Stimulated activated CD8-positive, alpha-beta memory T cell treated with anti-CD3 and anti-CD28 coated beads, Interleukin-7, amount 100 ng/mL, for 48 hours (primary cell): ENCODE measurements at places on chromosomes 12 and 14.

GRCh38 chr12:46915836-46916235 lies 90.0 kb upstream of the SLC38A4 start:
- DNase-seq, result no peak

- no peak for DNase-seq
Observed at GRCh38 chr12:5921966-5922899, 22.8 kb downstream of the ANO2 start.

- DNase-seq, result no peak
Observed at GRCh38 chr12:27279826-27280225, 35.7 kb downstream of the STK38L start.

DNA sequence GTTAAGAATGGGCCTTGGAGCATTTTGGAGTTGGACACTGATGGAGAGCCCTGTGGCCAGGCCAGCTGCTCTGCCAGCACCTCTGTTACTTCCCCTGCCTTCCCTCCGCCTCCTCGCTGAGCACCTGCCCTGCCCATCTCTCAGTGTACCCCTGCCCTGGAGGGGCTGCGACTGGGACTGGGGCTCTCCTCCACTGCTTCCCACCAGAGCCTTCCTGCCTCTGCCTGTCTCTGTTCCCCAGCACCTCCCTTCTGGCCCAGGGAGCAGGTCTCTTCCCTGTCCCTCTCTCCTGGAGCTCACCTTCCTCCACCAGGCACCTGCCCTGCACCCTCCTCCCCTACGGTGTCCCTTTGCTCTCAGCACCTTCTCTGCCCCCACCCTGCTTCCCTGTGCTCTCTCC lies 62.1 kb downstream of the WDR20 start:
- no peak for DNase-seq

GRCh38 chr14:75515629-75515996 lies 6.7 kb upstream of the BATF start:
- no peak for DNase-seq

GRCh38 chr14:57352396-57353170 lies 37.8 kb upstream of the NAA30 start:
- DNase-seq, result no peak

DNA sequence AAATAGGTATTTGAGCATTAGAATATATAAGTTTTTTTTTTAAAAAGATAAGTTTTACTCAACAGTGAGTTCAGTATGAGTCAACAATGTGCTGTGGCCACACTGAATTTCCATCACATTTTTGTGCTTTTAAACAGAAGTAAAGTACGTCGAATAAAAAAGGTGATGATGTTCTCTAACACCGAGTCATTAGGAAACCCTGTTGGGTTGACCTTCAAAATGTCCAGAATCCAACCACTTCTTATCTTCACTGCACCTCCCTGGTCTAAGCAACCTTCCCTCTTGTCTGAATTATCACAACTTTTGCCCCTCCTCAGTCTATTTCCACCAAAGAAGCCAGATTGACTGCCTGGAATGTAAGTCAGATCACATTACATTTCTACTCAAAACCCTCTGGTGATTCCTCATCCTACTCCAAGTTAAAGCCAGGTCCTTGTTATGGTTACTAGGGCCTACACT lies 43.0 kb upstream of the SYCP3 start:
- no peak for DNase-seq

GRCh38 chr12:39483597-39483996 lies 40.7 kb upstream of the KIF21A start:
- DNase-seq, result no peak

GRCh38 chr12:129351481-129351880 lies 498.2 kb downstream of the GLT1D1 start:
- no peak for DNase-seq

GRCh38 chr12:121061831-121062230 lies 22.8 kb upstream of the OASL start:
- no peak for DNase-seq

- no peak for DNase-seq
Observed at GRCh38 chr14:29927376-29928116, at the start of gene PRKD1. PRKD1 (minus strand) TSS chr14:29927847.

- DNase-seq, result no peak
Observed at GRCh38 chr12:66665435-66665985, 13.4 kb downstream of the GRIP1 start.

DNA sequence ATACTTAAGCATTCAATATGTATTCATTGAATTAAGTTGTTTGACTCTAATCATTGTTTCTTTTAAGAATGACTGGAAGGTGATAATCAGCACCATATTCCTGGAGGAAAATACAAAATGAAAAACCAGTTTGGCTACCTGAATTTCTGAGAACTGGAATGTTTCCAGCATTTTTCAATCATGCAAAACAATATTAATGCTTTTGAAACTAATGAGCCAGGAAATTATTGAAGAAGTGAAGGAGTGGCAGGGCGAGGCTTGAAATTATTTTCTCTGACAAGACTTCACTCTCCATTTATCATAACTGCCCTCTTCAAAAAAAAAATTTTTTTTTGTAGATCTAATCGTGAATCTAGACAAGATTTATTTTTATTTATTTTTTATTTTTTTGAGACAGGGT lies 19.0 kb downstream of the TMEM19 start:
- DNase-seq, result no peak

DNA sequence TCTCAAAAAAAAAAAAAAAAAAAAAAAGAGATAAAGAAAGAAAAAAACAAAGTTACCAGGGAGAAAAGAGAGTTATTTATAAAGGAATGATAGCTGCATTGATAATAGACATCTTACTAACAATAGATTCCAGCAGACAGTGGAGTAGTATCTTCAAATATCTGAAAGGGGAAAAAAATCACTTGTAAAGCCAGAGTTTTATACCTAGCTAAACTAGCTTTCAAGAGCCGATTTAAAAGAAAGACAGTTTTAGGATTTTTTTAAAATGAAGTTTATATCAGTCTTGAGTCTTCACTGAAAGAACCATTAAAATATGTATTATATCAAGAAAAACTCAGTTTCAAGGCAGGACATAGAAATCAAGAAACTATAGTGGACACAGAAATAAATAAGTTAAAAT lies 262.4 kb downstream of the ZFP36L1 start:
- DNase-seq, result no peak

DNA sequence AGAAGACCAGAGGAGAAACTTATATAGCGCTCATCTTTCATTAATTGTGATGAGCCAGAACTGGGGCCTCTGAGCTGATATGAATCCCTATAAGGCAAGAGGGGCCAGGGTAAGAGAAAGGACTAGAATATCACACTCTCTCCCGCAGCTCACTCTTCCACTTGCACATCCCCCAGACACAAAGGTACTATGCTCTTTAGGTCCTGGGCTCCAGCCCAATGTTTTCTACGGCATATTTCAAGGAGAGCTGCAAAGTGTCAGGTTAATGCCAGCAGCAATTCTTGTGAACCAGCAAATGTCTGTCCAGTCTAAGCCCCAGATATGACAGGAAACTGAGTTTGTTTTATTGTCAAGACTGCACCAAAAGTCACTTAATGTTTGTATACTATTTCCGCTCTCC lies 29.4 kb downstream of the PPP2R5E start:
- no peak for DNase-seq

DNA sequence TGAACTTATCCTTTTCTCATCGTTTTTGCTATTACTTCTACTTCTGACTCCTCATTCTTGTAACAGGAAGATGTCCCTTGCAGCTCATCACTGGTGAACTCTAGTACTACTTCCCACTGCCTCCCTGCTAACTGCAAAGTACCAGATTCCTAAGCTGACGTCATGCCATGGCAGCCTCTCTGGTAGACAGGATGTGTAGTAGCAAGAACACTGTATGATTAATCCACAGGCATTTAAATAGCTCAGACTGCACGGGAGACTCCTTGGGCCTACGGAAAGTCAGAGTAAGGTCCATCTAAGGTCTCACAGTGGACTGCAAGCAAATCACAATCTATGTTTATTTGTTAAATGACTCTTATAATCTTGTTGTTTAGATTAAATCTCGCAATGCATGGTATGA lies 43.5 kb downstream of the DNAI7 start:
- no peak for DNase-seq

DNA sequence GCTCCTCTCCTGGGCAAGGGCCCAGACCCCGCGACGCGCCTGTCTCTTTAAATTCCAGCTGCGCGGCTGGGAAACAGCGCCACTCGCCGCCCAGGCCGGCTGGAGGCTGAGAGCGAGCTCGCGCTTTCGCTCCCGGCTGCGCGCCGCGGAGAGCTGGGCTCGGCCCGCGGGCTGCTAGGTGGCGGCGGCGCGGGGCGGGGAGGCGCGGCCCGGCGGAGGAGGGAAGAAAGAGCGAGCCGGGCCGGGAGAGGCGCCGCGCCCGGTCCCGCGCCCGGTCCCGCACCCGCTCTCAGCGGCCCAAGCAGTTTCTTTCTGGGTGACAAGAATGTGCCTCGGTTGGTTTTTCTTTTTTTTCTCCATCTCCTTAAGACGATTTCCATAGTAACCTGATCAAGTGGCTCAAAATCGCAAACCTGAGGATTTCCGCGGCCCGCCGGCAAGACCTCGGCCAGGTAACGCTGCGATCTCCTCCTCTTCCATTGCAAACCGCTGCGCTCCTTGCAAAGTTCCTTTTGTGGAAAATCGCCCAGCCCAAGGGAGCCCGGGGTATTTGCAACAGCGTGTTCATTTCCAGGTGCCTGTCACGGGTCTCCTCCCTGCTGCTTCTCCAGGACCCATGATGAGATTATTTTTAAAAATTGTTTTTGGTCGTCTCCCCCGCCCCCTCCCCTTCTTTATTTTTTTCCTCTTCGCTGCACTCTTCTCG lies 259.5 kb upstream of the E2F7 start:
- DNase-seq, result no peak

- DNase-seq, result no peak
Observed at GRCh38 chr14:105582639-105583038, 56.3 kb downstream of the TMEM121 start.

DNA sequence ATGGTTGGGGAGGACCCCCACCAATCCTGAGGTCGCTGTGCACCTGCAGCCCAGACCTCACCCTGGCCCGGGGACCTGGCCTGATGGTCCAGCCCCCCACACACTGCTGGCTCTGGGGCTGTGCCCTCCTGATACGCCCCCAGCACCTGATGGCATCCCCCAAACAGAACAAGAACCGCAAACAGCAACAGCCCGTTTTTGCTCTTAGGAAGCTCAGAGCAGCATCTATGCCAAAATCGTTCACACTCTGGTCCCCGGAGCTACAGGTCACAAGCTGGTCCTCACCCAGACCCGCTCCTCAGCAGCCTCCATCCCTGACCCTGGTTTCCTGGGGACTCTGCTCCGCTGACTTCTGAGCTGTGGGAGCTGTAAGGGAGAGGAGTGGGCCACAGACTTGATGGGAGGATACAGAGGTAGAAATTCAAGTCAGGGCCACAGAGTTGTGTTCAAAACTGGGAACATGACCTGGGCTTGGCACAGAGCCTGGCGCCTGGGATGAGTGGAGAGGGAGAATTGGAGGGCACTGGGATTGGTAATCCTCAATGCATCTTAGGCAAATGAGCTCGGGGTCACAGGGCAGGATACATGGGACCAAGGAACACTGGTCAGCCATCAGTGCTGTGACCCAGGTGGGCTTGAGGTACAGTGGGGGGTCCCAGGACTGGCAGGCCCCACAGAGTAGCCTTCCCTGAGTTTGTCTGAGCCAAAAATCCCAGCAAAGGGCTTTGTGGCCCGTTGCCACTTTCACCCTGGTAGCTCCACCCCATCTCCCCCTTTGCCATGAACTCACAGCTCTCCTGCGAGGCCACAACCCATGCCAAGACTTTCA lies 170.9 kb upstream of the RTL1 start:
- no peak for DNase-seq

DNA sequence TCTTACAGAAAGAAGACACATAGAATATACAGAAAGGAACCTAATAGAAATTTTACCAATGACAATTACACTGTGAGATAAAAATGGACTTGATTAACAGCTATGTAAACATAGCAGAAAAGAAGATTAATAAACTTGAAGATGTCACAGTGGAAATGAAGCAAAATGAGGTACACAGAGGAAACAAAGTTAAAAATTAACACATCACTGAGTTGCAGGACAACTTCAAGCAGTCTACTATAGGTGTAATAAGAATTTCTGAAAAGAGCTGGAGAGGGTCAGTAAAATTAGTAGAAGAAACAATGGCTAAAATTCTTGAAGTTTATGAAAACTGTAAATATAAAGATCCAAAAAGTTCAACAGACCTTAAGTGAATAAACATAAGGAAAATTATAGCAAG lies 738.7 kb downstream of the C12orf50 start:
- no peak for DNase-seq

DNA sequence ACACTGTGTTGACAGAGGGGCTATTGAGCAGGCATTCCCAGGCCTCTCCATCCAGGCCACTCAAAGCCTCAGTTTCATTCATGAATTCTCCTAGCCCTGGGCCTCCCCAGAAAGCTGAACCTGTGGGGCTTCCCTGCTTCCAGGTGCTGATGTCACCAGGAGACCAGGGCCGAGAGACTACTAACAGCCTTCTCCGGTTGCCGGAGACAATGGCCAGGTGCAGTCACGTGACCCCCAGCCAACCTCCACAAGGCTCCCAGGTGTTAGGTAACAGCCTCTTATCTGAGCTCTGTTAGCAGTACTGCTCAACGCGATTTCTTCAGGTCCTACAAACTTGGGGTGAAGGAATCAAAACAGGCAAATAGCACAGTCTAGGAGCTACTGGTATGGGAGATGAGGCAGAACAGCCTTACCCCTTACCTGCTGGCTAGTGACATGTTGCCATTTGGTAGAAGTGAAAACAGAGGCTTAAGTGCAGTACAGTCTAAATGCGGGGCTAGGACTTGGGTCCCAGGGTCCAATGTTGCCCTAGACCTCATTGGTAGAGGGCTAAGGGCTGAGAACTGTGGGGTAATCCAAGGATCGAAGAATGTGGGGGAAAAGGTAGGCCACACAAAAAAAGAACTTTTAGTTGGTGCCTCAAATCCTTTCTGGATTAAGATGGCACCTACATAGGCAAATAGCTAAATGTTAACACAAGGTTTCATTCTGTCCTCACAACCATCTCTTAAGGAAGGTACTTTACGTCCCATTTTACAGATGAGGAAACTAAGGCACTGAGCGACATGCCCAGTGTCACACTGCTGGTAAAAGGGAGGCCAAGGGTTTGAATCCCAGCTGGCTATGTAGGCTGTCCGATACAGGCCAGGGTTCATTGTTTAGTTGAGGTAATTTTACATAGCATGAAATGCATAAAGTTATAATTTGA lies 3.8 kb downstream of the CCDC88C start:
- no peak for DNase-seq

GRCh38 chr12:56522411-56523193 lies 982 bp downstream of the RBMS2 start:
- no peak for DNase-seq

GRCh38 chr14:51550636-51551035 lies 101.1 kb upstream of the FRMD6 start:
- DNase-seq, result no peak

- DNase-seq, result no peak
Observed at GRCh38 chr12:13066459-13066858, 22.3 kb downstream of the FAM234B start.

- DNase-seq, result no peak
Observed at GRCh38 chr12:15545334-15545733, 223.0 kb downstream of the PTPRO start.

DNA sequence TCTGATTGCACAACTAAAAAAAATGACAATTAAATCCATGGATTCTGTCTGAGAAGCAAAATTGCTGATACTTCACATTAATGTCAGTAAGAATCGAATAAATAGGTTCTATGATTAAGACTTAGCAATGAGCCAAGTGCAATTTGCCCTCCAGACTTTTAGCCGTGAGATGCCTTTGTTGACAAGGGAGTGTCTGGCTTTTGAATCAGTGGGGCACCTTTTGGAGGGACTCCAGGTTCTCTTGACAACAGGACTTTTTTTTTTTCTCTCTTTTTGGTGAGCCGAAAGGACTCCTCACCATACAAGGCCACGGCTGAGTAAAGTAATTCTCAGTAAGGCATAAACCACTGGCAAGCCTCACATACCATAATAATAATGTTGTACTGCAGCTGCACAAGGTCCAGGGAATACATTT lies 4.7 kb upstream of the MDM1 start:
- no peak for DNase-seq

- no peak for DNase-seq
Observed at GRCh38 chr12:95004610-95005009, 1.1 kb upstream of the NDUFA12 start.
